ENCODE measurements at places on chromosomes 5 and 9.

- DNase-seq, result no peak
Measured at GRCh38 chr9:128361986-128362646, 9.1 kb upstream of the URM1 start.

DNA sequence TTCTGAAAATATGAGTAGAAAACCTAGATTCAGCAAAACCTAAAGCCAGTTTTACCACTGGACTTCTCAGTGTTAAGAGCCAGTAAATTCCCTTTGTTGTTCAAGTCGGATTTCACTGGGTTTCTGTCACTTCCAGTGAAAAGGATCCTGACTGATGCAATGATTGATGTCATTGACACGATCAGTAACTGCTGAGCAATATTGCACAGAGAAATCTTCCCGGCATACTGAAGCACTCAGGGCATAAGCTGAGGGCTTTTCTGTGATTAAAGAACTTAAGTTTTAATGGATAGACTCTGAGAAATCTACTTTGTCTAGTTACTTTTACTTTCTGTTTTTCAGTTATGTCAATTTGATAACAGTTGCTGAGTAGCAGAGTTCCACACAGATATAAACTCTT, 61.9 kb downstream of the DENND1A start:
- no peak for DNase-seq

DNA sequence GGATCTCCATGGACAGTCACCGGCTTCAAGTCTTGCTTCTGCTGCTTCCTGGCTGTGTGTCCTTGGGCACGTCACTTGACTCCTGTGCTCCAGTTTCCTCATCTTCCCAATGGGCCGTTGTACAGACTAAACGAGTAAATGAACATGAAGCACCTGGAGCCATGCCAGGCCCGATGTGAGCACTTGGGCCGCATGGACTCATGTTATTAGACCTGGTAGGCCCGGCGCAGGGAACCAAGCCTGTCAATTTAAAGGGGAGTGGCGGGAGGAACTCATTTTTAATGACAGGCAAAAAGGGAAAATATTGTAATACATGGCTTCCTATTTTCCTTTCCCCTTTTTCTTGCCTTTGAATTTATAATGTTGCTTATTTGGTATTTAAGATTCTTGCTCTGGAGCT, 47.5 kb downstream of the TENT4A start:
- DNase-seq, result no peak

DNA sequence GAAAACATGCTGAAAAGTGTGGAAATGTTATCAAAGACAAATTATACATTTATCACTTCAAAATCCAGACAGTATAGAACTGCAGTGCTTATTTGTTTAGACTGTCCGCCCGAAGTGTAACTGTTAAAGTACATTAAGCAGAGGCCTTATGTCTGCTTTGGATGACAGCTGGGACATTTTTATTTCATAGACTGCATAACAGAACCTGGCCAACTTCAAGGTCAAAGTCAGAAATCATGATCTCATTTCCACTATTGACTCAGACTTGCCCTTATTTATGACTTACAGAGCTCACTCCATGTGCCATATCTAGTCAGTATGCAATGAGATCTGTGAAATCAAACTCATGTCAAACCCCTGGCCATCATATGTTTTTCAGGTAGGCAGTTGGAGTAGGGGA, 87.7 kb downstream of the RAB3C start:
- no peak for DNase-seq

GRCh38 chr5:146788898-146789297, 89.7 kb downstream of the PPP2R2B start:
- DNase-seq, result no peak

GRCh38 chr5:15344954-15345353, 155.0 kb upstream of the FBXL7 start:
- DNase-seq, result no peak

DNA sequence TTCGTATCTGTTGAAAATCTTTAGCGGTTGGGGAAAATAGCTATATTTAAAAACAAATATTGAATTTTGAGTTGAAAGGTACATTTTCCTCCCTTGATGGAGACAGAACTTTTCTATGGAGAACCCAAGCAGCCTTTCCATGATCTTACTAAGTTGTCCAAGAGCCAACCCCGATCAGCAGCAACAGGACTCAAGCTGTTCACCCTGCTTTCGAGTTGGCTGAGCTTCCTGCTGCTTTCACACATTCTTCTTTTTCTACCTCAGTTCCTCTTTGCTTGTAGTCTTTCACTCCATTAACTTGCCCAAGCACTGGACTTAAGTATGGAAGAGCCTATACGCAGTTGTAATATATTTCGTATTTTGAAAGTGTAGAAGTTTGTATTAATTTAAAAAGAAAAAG, 59.4 kb downstream of the IL6ST start:
- no peak for DNase-seq

Measured in Jurkat, Clone E6-1 (cell line).